ENCODE measurements at places on chromosomes 2 and 18.

GRCh38 chr2:25697559-25698341 lies 24.4 kb upstream of the DTNB start:
- no peak for DNase-seq

DNA sequence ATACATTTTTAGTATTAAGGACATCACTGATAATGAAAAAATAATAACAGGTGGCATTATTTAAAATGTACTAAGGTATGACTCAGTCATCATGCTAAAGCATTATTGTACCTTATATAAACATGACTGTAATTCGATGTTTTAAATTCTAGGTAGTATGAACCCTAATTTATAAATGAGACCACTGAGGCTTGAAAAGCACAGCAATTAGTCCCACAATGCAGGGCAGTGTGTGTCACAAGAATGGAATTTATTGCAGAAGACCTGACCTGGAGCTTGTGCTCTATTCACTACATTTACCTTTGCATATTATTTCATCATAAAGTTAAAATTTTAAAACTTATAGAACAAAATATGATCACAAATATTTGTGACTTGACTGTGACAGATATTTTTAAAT lies 358.5 kb upstream of the DSEL start:
- no peak for DNase-seq

DNA sequence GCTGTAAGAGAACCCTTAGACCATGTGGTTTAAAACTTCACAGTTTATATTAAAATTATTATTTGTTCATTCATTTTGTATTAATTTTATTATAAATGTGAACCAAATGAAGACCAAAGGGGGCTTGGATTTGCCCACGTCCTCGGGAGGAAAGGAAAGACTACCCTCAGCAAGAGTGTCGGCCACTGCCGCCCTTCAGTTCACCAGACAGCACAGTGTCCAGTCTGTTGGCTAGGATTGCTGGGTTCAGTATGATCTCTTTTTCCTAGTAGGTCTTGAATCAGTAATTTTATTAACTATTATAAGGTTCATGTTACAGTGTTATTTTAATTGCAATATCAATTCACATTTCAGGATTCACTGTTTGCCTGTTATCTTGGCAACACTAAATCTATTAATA lies 78.2 kb upstream of the CHRNA1 start:
- DNase-seq, result no peak

GRCh38 chr18:7741640-7742039 lies 174.5 kb downstream of the PTPRM start:
- DNase-seq, result no peak

DNA sequence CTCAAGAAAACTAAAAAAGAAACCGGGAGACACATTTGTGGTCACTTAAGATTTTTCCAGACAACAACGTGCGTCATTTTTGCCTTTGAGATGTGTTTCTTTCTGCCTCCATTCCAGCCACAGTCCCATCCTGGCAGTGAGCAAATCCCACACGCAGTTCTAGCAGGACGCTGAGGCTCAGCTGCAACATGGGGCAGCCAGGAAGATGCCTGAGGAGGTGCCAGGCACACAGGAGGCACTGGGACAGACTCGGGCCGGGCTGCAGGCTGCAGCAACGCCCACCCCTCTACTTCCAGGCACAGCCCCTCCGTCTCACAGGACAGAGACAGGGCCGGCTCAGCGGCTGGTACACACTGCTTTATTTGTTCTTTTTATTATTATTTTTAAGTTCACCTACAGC lies 13.1 kb downstream of the KLF11 start:
- DNase-seq, result no peak

DNA sequence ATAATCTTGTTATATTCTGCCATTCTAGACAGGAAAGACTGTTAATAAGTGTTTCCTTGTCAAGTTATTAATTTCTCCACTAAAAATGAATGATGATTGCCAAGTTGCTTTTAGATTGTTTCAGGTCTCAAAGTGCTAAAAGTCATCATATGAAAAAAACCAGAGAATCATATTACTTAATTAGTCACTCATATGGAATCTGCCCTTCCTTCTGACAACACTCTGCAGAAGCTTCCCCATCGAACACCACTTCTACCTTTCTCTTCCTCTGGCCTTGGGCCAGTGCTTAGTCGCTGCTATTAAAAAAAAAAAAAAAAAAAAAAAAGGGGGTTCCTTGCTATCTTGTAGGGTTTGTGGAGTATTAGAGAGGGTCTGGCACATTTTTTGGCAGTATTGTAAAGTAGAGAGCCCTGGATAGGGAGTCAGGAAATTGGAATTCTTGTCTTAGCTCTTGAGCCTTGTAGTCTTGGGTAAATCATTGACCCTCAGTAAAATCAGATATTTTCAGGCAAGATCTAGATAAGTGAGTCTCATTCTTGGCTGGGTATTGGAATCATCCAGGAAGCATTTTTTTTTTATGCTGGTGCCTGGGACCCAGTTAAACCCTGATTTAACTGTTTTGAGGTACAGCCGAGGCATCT lies 141.7 kb upstream of the CCDC68 start:
- DNase-seq, result no peak

GRCh38 chr18:38693104-38693503 lies 1127.5 kb upstream of the CELF4 start:
- DNase-seq, result no peak

DNA sequence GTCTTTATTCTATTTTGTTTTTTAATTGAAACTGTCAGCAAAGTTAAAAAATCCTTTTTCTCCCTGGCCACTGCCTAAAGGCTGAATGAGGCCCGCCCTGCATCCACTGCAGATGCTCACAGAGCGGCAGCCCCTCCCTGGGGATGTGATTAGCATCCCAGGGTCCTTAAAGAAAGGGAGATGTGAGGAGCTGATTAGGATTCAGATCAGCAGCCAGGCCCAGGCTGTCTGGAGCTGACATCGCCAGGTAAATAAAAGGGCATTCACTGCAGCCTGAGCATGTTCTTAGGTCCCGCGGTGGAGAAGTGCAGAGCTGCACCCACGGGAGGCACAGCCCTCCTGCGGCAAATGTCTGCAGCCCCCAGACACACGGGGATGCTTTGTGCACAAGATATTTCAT lies 83.8 kb downstream of the LONRF2 start:
- DNase-seq, result no peak

DNA sequence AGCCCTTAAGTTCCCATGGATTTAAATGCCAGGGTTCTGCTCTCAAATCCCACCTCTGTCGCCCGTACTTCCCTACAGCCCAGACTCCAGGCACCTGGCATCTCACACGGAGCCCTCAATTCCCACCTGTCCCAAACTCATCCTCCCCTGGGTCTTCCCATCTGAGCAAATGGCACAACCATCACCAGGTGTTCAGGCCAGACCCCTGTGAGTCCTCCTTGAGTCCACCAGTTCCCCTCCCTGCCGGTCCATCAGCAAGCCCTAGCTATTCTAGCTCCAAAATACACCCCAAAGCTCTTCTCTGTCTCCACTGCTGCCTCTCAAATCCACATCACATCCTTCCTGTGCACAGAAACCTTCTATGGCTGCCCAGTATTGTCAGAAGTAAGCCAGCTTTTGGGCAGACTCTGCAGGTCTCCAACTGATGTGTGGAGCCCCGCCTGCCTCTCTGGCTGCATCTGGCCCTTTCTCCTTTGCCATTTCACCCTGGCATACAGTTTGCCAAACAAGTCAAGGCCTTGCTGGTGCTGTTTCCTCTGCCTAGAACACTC lies 67.7 kb downstream of the DNMT3A start:
- DNase-seq, result no peak

DNA sequence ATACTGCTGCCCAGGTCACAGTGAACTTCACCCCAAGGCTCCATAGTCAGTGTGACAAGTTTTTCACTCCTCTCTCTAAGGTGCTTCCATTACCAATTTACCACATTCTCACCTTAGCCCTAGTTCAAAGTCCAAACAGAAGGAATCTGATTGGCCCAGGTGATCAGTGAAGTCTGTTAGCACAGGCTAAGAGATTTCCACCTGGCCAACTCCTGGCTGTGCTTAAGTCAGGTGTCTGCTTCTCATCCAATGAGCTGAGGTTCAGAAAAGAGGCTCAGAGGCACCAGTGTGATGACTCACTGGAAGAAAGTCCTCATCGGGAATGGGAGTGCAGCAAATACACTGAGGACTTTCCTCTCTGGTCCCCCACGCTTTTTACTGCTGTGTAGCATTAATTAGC lies 164.4 kb upstream of the MGAT5 start:
- DNase-seq, result no peak

DNA sequence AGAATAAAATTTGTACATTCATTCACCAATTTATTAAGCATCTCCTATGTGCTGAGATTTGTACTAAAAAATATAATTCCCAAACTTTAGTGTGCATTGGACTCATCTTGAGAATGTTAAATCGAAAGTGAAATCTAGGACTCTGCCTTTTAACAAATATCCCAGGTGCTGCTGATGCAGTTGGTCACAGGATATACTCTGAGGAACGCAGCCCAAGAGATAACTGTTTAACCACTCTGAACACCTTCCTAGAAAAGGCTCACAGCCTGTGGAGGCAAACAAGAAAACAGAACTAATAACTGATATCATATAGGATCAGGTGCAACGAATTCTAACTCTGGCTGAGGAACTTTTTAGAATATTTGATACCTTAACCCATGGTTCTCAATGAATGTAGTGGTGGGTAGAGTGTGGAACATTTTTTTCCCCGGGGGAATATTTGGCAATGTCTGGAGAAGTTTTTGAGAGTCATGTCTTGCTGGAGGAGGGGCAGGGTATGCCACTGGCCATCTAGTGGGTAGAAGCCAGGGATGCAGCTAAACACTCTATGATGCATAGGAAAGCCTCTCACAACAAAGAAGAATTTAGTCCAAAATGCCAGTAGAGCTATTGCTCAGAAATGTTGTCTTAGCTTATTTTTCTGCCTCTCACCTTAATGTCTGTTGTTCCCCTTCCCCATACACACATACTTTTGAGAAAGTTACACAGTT lies 96.5 kb downstream of the EHBP1 start:
- DNase-seq, result no peak

DNA sequence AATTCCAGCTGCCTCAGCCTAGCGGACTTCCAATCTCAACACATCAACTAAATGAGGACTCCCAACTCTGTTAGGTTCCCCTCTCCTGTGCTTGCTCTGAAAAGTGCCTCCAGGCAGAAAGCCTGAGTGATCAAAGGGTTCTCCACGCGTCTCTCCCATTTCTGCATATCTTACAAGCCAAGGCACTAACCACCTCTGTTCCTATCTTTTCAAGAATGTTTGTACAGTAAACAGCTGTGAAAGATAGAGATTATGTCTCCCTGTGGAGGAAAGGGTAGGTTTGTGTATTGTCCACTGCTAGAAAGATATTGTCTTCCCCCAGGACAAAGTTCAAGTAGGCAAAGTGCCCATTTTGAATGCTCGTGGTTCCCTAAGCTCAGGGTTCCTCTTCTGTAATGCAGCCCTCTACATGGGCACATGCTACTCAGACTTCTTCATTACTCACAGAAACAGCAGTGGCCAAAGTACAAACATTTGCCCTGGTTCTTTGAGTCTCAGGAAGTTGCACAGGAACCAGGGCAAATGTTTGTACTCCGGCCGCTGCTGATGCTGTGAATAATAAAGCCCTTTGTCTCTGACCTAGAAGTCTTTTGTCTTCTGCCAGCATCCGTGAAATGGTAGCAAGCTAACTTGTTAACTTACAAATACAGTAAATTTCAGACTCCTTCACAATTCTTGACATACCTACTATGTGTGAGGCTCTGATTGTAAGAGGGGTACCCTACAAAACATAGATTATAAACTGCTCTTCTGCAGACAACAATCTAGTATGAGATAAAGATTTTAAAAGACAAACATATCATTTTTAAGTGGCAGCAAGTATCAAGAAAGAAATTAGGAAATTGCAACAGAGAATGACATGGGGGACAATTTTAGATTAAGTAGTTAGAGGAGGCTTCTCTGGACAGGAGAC lies 44.5 kb downstream of the PKDCC start:
- peak; percentile 92 for DNase-seq

DNA sequence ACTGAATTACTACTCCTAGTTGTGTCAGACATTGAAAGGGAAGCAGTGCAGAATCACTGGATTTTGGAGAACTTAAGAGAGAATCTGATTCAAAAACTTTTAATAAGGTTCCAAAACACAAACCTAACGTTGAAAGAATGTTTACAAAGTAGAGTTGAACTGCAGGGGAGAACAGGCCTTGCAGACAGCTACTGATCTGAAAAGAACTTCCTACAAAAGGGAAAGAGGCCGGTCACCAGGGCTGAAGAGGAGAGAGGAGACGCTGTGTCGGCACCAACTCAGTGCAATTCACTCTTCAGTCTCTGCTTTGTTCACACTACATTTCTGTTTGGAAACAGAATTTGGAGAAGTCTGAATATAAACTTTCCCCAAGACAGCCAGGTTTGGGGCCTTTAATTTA lies 124.0 kb downstream of the GAREM1 start:
- DNase-seq, result peak; percentile 68

DNA sequence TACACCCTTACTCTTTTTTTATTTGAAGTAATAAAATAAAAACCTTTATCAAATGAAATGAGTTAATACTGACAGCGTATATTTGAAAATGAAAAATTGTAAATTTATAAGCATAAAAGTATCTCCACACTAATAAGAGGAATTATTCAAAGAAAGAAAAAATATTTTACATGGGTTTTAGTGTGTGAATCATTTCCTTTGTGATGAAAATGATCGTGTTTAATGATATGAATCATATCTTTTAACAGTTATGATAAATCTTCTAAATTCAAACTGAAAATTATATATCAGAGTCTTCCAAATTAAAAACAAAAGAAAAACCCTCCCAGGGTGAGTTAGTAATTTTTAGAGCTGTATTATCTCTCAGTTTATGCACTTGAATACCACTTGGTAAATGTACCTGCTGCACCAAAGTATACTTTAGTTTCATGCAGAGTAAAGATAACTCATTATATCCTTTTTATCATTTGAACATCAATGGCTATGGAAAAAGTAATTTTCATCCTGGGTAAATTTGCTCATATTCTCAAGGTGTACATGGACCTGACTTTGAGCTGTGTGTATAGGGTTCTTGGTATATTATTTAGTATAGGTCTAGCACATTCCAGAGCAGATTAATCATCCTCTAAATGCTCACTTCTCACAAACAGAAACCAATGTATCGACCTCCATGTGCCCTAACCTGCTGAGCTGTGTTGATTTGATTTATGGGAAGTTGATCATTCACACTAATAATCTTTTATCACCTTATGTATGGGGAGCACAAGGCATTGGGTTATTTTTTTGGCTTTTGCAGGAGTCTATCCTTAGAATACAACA lies 98.7 kb upstream of the VWC2L start:
- DNase-seq, result no peak

DNA sequence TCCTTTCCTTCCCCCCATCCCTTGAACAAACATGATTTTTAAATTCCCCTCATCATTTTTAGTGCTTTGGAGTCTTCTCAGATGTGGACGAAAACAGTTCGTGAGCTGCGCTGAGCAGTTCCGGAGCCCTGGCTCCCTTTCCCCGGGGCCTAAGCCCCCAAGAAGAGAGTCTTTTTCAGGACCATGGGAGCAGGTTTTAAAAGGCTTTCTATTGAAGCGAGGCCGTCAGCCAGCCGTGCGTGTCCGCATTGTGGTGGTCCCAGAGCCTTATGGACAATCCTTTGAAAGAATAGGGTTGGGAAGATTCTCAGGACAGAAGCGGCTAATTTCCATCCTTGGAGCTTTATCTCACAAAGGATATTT lies 290.7 kb downstream of the SOX11 start:
- peak; percentile 17 for DNase-seq
